T-cell (primary cell): ENCODE measurements at places on chromosomes 13 and 19.

GRCh38 chr19:10831987-10832938 lies 3.7 kb downstream of the TMED1 start:
- DNase-seq, result no peak

- no peak for DNase-seq
Measured at GRCh38 chr13:110853235-110853721, 61.6 kb downstream of the ANKRD10 start.

DNA sequence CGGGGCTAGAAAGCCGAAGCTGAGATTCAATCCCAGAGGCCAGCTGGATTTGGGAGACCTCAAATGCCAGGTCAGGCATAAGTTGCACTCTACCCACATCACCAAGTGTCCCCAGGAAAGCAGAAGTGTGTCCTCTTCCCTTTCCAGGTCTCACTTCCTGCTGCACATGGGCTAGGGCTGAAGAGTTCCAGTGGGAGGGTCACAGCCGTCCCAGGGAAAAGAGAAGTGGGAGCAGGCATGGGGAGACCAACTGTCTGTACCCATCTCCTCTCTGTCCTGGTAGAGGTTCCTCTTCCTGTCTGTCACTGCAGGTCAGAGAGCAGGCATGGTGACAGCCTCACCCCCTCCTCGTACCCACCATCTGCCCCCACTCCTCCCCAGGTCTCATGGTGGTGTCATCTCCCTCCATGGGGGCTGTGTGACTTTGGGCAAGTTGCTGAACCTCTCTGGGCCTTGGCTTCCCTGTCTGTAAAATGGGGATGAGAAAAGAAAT lies 14.8 kb downstream of the AXL start:
- DNase-seq, result no peak

- peak; percentile 39 for DNase-seq
Measured at GRCh38 chr13:30739761-30740642, 4.7 kb downstream of the ALOX5AP start.

DNA sequence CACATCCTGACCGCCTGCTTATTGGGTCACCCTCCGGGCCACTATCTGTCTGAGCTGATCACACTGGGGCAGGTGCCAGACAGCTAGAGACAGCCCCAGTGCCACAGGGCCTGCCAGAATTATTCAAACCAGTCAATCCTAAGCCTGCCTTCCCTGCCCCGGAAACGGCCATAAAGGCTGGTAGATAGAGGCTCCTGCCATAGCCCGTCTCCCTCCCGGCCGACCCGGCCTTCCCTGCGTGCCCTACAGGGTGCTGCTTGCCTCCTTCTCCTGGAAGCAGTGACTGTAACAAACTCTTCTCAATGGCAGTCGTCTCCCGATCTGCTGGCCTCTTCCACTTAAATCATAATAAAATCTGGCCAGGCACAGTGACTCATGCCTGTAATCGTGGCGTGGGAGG lies 158.6 kb upstream of the SOX1 start:
- DNase-seq, result no peak

DNA sequence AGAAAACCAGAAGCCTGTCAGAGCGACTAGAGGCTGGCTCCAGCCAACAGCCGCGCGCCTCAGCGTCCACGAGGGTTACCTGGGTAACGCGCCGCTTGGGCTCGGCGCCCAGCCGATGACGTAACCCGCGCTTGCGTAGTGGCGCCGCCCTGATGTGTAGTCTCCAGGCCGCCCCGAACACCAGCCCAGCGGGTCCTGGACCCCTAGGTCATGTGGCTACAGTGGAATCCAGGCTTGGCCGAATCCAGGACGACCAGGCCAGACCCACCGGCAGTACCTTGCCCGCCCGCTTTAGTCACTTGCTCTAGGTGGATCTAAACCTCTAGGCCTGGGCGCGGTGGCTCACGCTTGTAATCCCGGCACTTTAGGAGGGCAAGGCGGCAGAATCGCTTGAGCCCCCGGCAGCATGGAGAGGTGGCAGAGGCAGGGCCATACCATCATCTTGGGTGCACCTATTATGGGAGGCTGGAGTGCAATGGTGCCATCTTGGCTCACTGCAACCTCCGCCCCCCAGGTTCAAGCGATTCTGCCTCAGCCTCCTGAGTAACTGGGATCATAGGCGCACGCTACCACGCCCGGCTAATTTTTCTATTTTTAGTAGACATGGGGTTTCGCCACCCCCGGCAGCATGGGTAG lies 7.2 kb upstream of the ZNF606 start:
- DNase-seq, result no peak

- DNase-seq, result no peak
Measured at GRCh38 chr13:40878321-40878720, 88.9 kb downstream of the SLC25A15 start.

DNA sequence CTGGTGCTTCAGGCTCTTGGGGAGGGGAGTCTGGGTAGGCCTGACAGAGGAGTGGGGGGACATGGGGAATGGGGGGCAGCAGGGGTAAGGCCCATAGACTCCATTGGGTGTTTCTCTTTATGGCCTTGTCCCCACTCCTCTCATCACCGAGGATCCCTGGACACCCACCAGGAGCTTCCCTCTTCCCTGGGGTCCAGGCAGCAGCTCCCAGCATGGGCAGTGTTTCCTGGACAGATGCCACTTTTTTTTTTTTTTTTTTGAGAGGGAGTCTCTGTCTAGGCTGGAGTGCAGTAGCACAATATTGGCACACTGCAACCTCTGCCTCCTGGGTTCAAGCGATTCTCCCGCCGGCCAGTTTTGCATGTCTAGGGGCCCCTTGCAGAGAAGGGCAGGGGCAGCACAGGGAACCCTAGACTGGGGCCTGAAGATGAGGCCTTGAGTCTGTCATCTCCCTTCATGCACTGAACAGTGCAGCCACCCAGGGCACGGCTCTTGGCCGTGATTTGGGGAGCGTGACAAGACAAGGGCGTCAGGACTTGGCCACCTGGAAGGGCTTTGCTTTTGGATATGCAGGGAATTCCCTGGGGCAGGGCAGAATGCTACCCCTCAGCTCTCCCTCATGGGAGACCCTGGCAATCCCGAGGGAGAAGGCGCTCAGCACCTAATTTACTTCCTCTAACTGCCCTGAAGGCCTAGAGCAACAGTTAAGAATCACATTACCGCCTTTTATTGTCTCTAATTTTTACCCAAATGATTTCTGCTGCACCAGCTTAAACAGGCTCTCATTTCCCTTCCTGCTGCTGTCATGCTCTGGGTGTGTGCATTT lies 213.9 kb upstream of the ZNF536 start:
- no peak for DNase-seq

GRCh38 chr13:93226623-93227279 lies at the start of gene GPC6:
Gene GPC6 (plus strand): TSS chr13:93226807.
- DNase-seq, result no peak

GRCh38 chr13:106230450-106230849 lies 305.0 kb downstream of the EFNB2 start:
- DNase-seq, result no peak

DNA sequence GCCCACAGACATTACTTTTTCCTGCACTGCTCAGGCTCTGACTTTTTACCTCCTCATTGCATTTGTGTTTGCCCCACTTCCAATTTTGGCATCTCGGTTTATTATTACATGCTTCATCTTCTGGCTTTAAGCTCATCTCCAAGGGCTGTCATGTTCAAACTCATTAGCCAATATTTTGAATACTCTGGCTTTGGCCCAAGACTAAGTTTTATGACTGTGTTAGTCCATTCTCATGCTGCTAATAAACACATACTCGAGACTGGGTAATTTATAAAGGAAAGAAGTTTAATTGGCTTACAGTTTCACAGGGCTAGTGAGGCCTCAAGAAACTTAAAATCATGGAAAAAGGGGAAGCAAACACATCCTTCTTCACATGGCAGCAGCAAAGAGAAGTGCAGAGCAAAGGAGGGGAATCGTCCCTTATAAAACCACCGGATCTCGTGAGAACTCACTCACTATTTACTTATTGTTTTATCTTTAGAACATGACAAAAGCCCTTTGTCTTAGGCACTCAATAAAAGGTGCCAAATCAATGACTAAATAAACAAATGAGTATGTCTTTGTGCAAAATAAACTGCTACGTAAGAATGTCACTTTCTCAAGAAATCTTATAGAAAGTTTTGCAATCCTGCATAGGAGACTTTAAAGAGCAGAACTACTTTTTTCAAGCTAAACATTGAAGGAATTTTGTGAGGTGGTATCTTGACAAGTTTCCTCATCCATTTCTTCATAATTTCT lies 233.4 kb upstream of the SPRY2 start:
- DNase-seq, result no peak

- DNase-seq, result no peak
Measured at GRCh38 chr19:2371656-2372055, 11.6 kb downstream of the TMPRSS9 start.

DNA sequence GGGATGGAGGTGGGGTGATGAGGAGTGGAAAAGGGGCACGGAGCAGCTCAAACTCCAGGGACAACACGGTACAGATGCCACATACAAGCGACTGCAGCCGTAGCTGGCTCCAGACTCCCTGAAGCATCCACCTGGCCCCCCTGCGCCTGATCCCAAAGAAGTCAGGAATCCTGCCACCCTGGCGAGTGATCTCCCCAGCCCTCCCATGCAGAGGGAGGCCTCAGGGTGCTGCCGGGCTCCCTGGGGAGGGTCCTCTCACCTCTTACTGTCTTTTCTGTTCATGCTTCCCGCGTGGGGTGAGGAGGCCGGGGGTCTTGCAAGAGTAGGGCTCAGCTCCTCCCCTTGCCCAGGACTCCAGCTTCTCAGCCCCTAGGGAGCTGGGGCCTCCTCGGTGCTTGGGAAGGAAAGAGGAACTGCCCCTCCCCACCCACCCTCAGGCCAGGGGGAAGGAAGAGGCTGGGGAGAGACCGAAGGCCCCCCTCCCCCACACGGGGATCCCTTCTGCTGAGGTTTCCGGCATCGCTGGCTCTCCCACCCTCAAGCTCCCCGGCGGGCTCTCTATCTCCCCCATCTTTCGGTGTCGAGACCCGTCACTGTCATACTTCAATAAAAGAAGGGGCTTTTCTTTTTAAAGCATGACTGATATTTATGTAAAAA lies at the start of gene RASGRP4:
Gene RASGRP4 (minus strand): TSS at position 410 of the 657 bp plus-strand sequence. CDS start 128 bp downstream, at position 282.
- peak; percentile 17 for DNase-seq

DNA sequence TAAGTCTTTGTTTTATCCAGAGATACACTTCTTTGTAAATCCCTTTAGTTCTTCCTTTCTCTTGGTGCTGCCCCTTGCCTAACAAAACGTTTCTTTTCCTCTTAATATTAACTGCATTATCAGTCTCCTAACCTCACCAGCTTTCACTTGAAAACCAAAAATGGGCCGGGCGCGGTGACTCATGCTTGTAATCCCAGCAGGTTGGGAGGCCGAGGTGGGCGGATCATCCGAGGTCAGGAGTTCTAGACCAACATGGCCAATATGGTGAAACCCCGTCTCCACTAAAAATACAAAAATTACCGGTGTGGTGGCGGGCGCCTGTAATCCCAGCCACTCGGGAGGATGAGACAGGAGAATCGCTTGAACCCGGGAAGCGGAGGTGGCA lies 329.8 kb upstream of the MIR17HG start:
- DNase-seq, result no peak

GRCh38 chr13:61900033-61900432 lies 484.4 kb upstream of the PCDH20 start:
- DNase-seq, result no peak

- no peak for DNase-seq
Measured at GRCh38 chr13:113933901-113934300, 40.0 kb downstream of the C13orf46 start.

DNA sequence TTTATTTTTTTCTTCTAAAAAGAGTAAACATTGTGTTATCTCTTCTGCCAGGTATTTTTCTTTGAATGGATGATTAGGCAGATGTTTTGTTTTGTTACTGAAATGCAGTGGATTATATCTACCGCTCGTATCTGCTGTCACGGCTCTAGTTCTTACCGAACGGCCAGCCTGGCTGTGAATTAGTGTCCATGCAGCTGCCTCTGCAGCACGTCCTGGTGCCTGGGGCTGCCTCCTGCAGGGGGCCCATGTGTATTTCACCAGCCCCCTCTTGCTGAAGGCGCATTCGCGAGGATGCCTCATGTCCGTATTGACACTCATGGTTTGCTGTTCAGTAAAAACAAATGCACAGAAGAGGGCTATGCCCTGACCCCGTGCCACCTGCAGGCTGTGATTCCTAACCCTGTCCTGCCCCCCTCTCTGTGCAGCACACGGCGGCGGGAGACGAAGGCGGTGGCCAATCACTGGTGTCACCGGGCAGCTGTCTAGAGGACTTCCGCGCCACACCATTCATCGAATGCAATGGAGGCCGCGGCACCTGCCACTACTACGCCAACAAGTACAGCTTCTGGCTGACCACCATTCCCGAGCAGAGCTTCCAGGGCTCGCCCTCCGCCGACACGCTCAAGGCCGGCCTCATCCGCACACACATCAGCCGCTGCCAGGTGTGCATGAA lies 49.9 kb downstream of the RAB20 start:
- DNase-seq, result no peak

DNA sequence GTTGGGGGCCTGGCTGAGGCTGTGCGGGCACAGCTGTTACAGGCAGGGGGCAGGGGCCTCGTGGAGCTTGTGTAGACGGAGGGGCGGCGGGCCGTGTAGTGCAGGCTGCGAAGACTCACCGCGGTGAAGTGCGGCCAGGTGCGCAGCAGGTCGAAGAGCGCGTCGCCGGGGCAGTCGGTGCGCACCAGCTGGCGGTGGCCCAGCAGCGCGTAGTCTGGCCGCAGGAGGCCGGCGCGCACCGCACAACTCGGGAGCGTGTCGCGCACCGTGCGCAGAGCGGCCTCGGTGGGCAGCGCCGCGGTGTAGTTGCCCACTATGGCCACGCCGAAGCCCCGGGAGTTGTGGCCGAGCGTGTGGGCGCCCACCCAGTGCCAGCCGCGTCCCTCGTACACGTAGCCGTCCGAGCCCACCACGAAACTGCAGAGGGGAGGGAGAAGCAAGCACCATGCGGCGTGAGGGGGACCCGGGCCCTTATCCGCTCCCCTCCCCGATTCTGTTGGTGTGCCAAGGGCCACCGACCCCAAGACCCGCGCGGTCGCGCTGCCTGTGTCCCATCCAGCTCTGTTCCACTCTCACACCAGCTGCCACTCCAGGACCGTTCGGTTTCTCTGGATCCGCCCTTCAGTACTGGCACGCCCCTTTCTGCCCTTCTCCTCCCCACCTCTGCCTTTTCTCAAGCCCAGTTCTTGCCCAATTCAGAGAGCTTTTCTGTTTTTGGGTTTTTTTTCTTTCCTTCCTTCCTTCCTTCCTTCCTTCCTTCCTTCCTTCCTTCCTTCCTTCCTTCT lies 5.4 kb upstream of the RASAL3 start:
- DNase-seq, result no peak
